ENCODE measurements at places on chromosomes 7 and 10.

DNA sequence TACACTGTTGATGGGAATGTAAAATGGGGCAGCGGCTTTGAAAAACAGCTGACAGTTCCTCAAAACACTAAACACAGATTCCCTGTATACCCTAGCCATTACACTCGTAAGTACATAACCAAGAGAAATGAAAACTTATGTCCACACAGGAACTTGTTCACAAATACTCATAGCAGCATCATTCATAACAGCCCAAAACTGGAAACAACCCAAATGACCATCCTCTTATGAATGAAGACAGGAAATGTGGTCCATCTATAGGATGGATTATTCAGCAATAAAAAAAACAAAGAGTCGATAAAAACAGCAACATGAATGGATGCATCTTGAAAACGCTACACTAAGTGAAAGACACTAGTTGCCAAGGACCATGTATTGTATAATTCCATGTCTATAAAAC lies 23.7 kb downstream of the NMT2 start:
- DNase-seq, result no peak

DNA sequence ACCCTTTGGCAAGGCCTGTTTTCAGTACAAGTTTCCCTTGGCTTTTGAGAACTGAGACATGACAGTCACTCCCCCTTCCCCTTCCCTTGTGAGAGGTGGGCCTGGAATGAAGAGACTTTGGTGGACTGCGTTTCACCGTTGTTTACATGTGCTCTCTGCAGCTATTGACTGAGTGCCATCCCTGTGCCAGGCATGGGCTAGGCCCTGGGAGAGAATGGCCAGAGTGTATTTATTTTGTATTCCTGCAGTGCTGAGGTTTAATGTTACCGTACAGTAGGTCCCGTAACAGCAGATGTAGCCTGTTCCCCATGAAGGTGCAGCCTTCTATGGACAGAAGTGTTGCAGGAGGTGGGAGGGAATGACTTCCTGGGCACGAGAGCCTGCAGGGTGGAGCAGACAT lies 50.0 kb downstream of the TACR2 start:
- no peak for DNase-seq

- no peak for DNase-seq
Observed at GRCh38 chr7:102165136-102165535, 121.5 kb upstream of the SH2B2 start.

DNA sequence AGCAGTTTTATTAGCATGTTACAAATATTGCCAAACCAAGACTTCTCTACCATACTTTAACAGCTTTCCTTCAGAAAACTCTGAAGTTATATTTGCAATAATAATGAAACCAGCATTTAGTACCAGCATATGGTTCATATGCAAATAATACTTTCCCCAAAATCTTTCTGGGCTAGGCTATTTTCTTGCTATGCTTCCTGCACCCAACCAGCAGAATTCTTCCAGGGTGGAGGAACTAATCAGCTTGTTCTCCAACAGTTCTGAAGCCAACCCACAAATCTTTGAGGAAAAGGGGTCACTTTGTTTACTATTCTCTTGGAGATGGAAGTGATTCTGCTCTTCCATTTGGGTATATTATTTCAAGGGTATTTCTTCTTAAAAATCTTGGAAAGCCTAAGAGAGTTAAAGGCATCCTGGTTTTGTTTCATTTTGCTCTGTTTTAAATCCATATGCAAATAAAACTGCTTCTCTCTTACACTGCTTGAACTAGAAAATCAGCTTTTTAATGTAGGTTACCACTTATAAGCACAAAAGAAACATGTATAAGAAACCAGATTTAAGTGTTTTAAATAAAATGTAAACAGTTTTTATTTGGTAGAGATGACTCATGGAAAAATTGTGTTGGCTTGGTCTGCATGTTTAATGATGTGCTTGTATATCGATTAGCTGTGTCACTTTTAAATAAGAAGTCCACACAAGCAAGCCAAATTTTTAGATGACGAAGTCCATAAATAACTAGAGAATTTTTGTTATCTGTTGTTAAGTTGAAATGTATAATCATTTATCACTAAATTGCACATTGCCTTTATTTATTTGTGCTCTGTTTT lies 103.7 kb downstream of the HECTD2 start:
- no peak for DNase-seq

- no peak for DNase-seq
Observed at GRCh38 chr10:103188853-103189252, 4.2 kb downstream of the NT5C2 start.

- no peak for DNase-seq
Observed at GRCh38 chr7:129169171-129169671, 19.2 kb upstream of the SMO start.

DNA sequence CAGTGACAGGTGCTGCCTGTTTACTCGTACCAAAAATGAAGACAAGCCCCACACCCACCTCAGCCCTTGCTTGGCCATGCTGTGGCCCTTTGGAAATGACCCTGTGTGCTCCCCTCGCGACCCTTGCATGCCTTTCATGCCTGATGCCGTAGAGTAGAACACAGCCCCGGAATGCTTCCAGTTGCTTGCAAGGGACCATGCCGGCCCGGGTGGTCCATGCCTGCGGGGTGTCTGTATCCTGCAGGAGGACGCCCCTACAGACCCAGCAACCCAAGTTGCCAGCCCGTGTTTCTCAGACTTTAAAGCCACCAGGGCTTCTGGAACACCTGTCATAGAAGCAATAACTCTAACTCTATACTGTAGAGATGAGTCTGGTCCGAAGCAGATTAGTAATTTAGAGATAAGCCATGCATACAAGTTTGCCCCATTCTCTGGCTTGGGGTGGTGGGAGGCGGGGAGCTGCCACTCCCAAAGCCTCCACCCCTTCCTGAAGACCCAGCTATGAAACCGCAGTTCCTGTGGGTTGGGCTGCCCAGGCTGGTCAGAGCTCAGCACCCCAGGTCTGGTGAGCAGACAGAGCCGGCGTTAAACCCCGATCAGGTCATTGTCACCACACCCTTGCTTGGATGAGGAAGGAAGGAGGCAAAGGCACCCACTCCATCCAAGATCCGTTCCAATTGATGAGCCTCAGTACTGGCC lies 143.5 kb downstream of the ADCY1 start:
- DNase-seq, result no peak

- DNase-seq, result no peak
Observed at GRCh38 chr7:48671656-48672055, 252.7 kb upstream of the CDC14C start.

DNA sequence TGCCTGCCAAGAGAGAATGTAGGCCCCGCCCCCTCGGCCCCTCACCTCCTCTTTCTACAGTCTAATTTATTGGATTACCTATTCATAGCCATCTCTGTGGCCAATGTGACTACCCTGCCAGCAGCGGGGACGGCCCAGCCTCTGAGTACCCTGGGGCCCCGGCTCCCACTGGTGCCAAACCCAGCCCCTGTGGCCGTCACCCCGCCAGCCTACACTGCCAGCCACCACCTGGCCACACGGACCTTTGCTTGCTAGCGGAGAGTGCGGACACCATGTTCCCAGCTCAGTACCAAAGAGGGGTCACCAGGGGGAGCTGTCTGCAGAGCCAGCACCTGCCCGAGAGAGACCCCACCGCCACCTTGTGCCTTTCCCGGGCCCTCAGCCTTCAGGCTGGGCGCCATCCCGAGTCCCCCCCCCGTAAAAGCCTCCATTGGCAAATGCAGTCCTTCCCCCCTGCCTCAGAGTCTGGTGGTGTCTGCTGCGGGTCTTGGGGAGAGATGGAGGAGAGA lies 511.1 kb downstream of the ZNF37A start:
- DNase-seq, result no peak

GRCh38 chr10:132052124-132052523 lies 13.6 kb upstream of the JAKMIP3 start:
- no peak for DNase-seq

DNA sequence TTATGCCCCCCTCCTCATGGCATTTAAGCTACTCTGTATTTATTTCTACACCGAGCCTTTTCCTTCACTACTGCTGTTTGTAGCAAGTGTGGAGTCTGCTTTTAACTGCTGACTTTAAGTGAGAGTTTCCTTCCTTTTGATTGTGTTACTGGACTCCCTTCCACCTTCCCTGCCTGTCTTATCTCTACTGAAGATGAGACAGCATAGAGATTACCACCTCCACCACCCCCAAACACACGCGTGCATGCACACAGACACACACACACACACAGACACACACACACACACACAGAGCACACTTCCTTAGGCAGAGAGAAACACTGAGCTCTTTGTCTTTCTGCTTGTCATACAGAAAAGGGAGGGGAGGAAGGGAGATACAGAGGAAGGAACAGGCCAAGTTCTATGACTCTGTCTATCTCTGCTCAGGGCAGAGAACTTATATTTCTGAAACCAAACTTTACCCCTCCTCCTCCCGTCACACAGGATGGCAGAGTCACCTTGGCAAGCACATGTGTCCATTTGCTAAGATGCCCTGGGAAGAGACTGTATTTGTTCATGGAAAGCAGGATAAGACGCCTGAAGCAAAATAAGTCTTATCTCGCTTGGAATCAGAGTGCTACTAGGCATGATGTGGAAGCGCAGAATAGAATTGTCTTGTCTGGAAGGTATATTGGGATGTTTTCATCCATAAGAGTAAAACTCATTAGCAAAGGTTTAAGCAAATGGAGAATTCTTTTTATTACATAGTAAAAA lies 81.8 kb upstream of the CAV2 start:
- no peak for DNase-seq

- no peak for DNase-seq
Observed at GRCh38 chr7:51647486-51647885, 330.9 kb upstream of the COBL start.

GRCh38 chr7:11332865-11333228 lies 359.2 kb downstream of the PHF14 start:
- no peak for DNase-seq

- no peak for DNase-seq
Observed at GRCh38 chr7:27156916-27157701, 634 bp upstream of the HOXA7 start.

DNA sequence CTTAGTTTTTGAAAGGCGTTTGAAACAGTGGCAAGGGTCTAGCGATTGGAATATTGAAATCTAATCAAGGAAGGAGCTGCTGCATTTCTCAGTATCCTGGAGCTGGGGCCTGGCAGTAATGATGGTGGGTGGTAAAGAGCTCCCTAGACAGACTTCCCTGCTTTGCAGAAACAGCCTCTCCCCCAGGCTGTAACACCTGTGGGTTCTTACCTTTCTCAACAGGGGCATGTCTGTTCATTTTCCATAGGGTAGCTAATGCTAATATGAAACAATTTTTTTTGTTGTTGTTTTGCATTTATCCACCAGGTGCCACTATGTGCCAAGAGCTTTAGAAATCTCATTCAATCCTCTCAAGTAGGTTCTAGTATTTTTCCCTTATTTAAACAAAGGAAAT lies 345.5 kb downstream of the REEP3 start:
- DNase-seq, result peak; percentile 5

DNA sequence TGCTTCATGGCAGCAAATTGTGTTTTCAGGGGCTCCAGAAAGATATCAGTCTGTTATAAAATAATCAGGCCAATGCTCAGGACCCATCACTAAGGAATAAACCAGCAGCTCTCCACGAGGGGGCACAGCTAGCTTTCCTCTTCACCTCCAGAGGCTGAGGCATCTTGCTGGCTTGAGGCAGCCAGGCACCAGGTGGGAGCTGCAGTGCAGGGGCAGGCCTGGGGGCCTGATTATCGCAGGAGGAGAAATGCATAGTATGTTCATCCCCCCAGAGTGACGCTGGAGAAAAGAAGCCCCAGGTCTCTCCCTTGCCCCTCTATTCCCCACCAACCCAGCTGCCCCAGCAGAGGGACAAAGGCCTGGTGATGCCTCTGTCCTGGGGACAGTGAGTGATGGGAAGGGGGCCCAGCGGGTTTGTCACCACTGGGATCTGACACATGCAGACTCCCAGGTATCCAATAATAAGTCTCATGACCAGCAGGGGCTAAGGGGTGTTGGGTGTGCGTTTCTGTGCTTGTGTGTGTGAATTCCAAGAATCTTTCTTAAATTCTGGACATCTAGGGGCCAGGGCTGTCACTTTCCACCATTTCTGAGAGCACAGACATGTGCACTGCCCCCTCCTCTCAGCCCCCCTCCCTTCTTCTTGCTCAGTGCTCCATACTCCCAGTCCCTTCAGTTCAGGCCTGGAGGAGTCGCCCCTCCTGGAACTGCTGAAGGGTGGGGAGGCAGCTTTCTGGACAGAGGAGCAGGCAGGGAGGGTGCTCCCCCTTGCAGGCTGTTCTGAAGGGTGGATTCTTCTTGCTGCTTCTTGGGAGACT lies 128.1 kb upstream of the FAM20C start:
- DNase-seq, result peak; percentile 9

DNA sequence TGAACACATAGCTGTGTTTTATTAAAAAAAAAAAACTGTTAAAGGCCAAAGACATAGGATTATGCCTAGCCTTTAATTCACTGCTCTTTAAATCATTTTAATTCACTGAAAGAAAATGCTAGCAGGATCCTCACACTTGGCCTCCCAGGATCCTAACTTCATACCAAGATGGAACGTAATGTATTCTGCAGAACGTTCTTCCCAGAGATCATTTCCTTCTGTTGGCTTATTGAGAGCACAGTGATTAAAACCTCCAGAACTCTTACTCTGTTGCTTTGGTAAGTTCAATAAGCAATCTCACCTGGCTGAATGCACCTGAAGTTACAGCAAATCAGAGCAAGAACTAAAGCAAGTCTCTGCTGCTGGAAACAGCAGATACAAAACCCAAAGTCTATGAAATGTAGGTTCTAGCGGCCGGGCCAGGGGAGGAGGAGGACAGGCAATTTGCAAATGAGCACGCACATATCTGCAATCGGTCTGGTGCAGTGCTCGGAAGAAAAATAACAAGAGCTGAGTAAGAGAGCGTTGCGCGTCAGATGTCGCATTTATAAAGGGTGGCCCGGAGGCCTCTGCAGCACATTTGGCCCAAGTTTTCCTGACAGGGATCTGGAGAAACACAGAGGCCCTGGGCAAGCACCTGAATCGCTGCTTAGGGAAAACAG lies 193.9 kb downstream of the FAM107B start:
- DNase-seq, result no peak

DNA sequence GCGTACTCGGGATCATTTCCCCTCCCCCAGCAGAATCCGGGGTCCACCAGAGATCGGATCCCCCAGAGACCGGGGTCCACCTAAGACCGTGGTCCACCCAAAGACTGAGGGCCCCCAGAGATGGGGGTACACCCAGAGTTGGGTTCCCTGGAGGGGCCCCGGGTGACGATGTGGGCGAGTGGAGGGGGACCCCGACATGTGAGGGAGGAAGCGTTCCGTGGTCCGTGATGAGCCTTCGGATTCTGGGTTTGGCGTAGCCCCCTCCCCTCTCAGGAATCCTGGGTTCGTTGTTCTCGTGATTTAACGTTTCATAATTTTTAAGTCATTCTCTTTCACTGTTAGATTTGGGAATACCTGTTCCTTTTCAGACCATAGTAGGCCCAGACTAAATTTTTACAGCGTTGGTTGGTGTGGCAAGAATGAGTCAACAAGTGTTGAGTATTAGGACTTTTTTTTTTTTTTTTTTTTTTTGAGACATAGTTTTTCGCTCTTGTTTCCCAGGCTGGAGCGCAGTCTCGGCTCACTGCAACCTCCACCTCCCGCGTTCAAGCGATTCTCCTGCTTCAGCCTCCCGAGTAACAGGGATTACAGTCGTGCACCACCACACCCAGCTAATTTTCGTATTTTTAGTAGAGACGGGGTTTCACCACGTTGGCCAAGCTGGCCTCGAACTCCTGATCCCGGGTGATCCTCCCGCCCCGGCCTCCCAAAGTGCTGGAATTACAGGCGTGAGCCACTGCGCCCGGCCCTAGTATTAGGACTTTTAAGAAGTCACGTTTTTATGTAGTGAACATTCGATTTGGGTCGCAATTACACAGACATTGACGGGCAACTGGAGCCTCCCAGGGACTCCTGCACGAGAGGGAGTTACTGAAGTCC lies 672 bp downstream of the GTPBP4 start:
- DNase-seq, result no peak

GRCh38 chr10:16686054-16686902 lies 130.9 kb downstream of the RSU1 start:
- DNase-seq, result peak; percentile 17

- DNase-seq, result no peak
Observed at GRCh38 chr10:113665806-113666354, 2.0 kb upstream of the NRAP start.
